Inflammatory macrophage treated with lipopolysaccharide for 1 hour (primary cell): ENCODE measurements at places on chromosomes 5 and 9.
A peak's percentile ranks its signal among the peaks of the same experiment; 100 is the strongest.

- no peak for DNase-seq
These were observed 104.3 kb downstream of the ADCY2 start for GRCh38 chr5:7500256-7500655.

DNA sequence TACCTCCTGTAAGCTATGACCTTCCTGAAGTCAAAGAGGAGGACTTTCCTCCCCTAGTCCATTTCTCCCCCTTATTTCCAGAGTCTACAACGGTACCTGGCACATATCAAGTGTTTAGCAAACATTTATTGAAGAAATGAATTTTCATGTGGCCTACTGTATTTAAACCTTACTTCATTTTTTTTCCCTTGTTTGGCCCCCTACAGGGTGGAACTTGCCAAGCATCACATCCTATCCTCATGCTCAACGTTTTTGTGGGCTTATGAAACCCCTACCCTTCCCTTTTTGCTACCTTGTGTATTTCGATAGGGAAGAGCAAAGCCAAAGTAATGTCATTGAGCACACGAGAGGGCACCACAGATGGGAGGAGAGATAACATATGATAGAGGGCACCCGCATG lies 1857.8 kb upstream of the WWC1 start:
- no peak for DNase-seq

- no peak for DNase-seq
These were observed 50.9 kb upstream of the C5orf58 start for GRCh38 chr5:170181902-170182301.

DNA sequence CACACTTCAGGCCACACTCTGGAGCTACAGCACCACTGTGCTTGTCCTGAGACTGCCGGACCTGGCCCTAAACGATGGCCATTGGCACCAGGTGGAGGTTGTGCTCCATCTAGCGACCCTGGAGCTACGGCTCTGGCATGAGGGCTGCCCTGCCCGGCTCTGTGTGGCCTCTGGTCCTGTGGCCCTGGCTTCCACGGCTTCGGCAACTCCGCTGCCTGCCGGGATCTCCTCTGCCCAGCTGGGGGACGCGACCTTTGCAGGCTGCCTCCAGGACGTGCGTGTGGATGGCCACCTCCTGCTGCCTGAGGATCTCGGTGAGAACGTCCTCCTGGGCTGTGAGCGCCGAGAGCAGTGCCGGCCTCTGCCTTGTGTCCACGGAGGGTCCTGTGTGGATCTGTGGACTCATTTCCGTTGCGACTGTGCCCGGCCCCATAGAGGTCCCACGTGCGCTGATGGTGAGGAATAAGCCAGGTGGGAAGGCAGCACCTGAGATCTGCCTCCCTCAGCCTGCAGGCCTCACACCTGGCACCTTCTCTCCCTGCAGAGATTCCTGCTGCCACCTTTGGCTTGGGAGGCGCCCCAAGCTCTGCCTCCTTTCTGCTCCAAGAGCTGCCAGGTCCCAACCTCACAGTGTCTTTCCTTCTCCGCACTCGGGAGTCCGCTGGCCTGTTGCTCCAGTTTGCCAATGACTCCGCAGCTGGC lies 14.7 kb downstream of the CRB2 start:
- DNase-seq = no peak

- no peak for DNase-seq
These were observed 32.9 kb downstream of the PFDN1 start for GRCh38 chr5:140270008-140270407.

GRCh38 chr5:158811921-158812320 lies 287.8 kb downstream of the EBF1 start:
- DNase-seq = no peak

DNA sequence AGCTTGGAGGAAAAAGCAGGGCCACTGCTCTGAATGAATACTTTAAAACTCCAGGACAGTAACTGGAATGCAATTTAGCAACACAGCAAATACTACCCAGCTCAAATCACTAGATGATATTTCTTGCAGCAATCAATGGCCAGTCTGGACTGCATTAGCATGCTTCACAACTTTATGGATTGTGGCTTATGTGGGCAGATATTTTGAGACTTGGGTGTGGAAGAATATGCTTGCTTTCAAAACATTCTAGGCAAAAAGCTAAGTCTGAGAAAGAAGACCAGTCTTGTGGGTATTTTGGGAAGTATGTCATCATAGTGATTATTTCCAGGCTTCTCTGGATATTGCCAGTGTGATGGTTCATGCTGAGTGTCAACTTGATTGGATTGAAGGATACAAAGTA lies 3.1 kb downstream of the RANBP3L start:
- peak; percentile 45 for DNase-seq

DNA sequence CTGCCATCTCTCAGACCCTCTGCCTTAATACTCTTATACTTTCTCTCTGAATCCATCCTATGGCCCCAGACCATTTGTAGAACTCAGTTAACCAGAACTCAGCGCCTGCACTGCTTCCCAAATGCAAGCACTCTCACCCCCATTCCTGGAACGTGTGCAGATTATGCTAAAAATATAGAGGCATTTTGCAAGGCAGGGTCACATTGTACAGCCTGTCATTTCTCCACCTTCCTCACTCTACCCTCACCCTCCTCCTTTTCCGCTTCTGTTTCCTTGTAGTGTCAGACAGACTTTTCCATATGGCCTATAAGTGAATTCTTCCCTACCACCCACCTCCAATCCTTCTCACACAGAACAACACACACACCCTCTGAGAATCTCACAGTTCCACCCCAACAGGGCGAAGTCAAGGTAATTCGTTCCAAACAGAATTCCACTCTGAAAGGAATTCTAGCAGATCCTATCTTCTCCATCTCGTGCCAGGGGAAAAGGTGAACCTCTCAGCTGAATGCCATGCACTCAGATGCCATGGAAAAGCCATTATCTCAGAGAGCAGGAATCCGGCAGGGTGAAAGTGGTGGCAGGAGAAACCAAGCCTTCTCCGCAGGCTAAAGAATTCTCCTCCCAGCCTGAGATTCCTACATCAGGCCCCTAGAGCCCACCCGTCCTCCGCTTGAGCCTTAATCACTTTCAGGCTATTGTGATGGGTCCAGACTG lies 25.3 kb downstream of the GGTA1 start:
- no peak for DNase-seq

GRCh38 chr9:13095056-13095455 lies 184.4 kb downstream of the MPDZ start:
- DNase-seq = no peak

- DNase-seq = peak; percentile 43
These were observed 34.5 kb upstream of the RASA1 start for GRCh38 chr5:87233143-87233542.

- DNase-seq = no peak
These were observed 219.0 kb downstream of the PAX5 start for GRCh38 chr9:36815023-36815422.

DNA sequence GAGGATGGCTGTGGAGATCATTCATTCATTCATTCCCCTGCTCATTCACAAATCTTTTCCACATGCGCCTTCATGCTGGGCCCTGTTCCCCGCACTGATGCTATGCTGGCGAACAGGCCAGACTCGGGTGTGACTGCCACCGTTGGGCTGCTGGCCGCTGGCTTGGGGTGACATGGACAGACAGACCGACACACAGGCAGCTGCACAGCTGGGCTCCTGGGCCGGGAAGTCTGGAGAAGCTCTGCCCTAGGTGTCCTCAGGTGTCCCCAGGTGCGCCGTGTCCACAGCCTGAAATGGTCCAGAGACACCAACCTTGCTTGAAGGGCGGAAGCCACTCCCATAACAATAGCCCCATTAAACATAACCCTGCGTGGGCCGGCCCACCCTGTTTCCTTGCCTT lies 35.0 kb upstream of the BARHL1 start:
- no peak for DNase-seq

GRCh38 chr9:129487658-129488483 lies 133.0 kb downstream of the C9orf50 start:
- no peak for DNase-seq

DNA sequence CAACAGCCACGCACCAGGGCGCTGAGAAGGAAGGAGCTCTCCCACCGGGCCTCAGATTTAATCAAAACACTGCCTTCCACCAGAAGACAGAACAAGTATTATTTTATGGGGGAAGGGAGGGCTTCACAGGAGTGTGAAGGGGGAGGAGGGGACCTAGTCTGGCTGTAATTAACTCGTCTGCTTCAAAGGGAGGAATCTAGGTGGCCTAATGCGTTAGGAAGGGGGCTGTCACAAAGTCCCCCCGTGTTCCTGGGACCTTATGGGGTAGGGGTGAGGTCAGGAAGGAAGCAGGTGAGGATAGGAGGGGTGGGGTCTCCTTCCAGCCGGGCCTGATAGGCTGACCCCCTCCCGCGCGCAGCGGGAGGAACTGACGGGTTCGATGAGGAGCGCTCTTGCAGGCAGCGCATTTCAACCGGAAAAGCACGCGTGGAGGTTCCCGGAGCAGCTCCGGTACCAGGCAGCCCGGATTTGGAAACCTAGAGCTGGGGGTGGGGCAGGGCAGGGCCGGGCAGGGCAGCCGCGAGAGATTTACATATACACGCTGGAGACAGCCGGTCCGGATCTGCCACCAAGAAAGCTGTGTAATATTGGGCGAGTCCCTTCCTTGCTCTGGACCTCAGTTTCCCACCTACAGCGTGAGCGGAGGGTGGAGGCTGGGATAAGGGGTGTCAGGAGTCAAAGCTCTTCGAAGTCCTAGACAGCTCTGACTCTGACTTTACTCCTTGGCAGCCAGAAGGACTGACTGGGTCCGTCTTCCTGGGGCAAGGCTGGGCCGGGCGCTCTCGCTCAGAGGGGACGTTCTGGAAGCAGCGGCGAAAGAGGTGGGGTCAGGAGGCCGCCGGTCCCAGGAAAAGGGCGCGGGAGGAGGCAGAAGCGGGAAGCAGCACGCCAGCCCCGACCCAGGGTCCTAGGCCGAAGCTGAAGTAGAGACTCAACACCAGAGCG lies 1.8 kb downstream of the SHB start:
- DNase-seq = peak; percentile 37

GRCh38 chr9:114583371-114584155 lies 4.0 kb upstream of the ATP6V1G1 start:
- no peak for DNase-seq

DNA sequence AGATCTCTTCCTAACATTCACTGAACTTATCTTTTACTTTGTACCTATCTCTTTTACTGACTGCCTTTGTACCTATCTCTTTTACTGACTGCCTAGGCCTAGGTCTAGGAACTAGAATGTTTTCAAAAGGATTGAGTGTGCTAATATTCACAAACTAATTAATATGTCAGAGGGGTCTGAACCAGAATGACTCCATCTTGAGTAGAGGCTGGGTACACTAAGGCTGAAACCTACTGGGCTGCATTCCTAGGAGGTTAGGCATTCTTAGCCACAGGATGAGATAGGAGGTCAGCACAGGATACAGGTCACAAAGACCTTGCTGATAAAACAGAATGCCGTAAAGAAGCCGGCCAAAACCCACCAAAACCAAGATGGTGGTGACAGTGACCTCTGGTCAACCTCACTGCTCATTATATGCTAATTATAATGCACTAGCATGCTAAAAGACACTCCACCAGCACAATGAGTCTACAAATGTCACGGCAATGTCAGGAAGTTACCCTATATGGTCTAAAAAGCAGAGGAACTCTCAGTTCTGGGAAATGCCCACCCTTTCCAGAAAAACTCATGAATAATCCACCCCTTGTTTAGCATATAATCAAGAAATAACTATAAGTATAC lies 2.5 kb upstream of the RHOBTB3 start:
- DNase-seq = no peak

- DNase-seq = no peak
These were observed 2.0 kb downstream of the NR2F1-AS1 start for GRCh38 chr5:93578813-93579691.

DNA sequence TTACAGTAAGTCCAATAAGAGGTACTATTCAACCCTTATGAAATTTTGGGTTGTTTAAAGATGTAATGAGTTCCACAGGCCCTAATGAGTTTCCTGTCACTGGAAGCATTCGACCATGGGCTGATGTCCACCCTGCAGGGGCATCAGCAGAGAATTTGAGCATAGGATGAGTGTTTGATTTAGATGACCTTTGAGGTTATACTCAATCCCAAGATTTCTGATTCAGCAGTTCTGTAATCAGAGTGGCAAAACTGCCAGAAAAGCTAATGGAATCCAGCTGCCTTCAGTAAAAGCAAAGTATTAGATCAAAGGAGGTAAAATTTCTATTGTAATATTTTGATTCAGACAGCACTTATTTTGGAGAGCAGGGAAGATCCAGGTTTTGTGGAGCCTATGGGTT lies 68.3 kb downstream of the COX7C start:
- no peak for DNase-seq

GRCh38 chr5:100270023-100270771 lies 265.0 kb upstream of the FAM174A start:
- no peak for DNase-seq

GRCh38 chr5:157575381-157576020 lies at the start of gene ADAM19:
TSS of gene ADAM19 (minus strand) at chr5:157575775. CDS start at chr5:157575696, 79 bp downstream.
- no peak for DNase-seq

- peak; percentile 69 for DNase-seq
These were observed 89.8 kb downstream of the SLC1A3 start for GRCh38 chr5:36696059-36696673.

DNA sequence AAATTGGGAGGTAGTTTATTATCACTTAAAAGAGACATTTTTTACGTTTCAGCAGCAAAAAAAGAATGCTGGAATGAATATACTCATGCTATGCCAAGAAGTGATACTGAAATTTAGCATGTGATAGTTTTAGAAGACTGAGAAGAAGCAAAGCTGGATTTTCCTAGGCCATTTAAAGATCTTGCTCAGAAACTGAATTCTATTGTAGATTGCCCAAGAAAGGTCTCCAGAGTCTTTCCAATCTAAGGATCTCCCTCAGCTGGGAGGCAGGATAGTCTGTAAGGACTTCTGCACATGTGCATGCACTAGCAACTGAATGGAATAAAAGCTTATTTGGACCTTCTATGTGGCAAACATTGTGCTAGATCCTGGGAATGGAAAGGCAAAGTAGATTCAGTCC lies 334.5 kb downstream of the DTWD2 start:
- DNase-seq = no peak

GRCh38 chr5:152804179-152804578 lies 399.1 kb upstream of the NMUR2 start:
- no peak for DNase-seq

GRCh38 chr5:113378514-113378913 lies 56.3 kb downstream of the TSSK1B start:
- DNase-seq = no peak

DNA sequence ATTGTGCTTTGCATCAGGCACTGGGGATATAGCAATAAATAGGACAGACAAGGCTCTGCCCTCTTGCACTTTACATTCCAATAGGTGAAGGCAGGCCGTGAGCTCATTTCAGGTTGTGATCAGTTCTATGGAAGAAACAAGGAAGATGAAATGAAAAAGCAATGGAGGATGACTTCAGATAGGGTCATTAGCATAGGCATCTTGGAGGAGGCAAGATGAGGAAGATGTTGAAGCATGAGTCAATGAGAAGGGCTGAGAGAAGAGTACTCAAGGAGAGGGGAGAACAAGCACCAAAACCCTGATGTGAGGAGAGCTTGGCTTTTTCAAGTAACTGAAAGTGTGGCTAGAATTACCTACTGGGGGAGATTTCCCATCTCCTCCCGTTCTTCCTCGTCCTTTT lies 5.0 kb upstream of the SPARC start:
- no peak for DNase-seq

- DNase-seq = peak; percentile 74
These were observed 31.8 kb downstream of the SEC61B start for GRCh38 chr9:99253772-99254431.
